CD8-positive, alpha-beta T cell (primary cell): ENCODE measurements at places on chromosomes 5 and 9. TPM values are rescaled to one million over a fixed set of nuclear protein-coding genes. Genes with fewer than 3 reads are reported as not detected.

Gene PAEP
- not detected for total RNA-seq

Gene SHB
- total RNA-seq = 3.0 TPM

Gene TMEM267
- 9.3 TPM for total RNA-seq

Gene TMEM215
- total RNA-seq = not detected

Gene GFPT2
- 9.9 TPM for total RNA-seq

Gene PCDHGA5
- not detected for total RNA-seq

Gene OMD
- total RNA-seq = not detected

Gene SKP2
- 6.1 TPM for total RNA-seq

Gene PCDHA7
- not detected for total RNA-seq
